ACHN (cell line): ENCODE measurements at places on chromosomes 3 and 15.
A peak's percentile ranks its signal among the peaks of the same experiment; 100 is the strongest.

- no peak for DNase-seq
Measured at GRCh38 chr3:71214797-71215196, 368.7 kb downstream of the FOXP1 start.

GRCh38 chr3:54243056-54243931, 120.9 kb downstream of the CACNA2D3 start:
- no peak for DNase-seq

DNA sequence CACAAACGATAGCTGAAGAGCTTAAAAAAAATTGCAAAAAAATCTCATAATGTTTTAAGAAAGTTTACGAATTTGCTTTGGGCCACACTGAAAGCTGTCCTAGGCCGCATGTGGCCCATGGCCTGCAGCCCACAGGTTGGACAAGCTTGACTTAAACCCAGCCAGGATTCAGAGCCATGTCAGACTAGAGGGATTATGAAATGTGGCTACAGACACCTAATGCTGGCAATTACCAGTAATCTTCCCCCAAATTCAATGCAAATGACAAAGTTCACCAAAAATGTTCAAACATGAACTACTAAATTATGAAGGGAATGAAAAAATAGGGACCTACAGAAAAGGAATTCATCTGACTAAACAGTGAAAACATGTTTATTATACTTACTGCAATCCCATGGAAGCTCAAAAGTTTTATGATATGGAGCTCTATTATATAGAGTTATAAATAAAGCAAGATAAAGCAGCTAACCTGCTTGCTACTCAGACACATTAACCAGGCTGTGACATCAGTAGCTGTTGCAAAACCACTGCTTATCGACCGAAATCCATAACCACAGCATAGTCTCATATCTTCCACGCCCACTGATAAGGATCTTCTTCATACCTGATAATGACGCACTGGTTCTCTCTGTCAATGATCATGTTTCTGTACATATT, 49.2 kb downstream of the LDHAL6B start:
- no peak for DNase-seq

DNA sequence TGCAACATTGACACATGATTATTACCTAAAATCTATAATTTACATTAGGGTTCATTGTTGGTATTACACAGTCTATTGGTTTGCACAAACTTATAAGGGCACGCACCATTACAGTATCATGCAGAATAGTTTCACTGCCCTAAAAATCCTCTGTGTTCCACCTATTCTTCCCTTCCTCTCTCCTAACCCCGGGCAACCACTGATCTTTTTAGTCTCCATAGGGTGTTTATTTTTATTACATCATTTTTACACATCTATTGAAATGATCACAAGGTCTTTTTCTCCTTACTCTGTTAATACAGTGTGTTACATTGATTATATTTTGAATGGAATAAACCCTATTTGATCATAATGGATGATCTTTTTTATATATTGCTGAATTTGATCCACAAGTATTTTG, 15.5 kb upstream of the ECT2 start:
- no peak for DNase-seq

- peak; percentile 65 for DNase-seq
Measured at GRCh38 chr3:52144034-52144795, 10.0 kb downstream of the POC1A start.

GRCh38 chr3:48285132-48285531, 44.2 kb downstream of the ZNF589 start:
- DNase-seq: no peak
